ENCODE measurements at places on chromosomes 12 and 14.

DNA sequence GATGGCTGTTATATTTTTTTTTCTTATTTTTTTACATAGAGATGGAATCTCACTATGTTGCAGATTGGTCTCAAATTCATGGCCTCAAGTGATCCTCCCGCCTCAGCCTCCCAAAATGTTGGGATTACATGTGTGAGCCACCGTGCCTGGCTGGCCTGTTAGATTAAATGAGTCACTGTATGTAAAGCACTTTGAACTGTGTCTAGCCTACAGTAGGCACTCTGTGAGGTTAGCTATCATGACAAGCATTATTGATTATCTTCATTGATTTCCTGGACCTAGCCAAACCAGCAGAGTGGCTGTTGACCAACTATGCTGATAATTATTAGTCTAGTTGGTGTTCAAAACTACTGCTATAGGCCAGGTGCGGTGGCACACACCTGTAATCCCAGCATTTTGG is 42.6 kb downstream of the ARF6 start:
- DNase-seq: no peak

GRCh38 chr12:104197264-104197663 is 18.3 kb upstream of the TXNRD1 start:
- DNase-seq: no peak

DNA sequence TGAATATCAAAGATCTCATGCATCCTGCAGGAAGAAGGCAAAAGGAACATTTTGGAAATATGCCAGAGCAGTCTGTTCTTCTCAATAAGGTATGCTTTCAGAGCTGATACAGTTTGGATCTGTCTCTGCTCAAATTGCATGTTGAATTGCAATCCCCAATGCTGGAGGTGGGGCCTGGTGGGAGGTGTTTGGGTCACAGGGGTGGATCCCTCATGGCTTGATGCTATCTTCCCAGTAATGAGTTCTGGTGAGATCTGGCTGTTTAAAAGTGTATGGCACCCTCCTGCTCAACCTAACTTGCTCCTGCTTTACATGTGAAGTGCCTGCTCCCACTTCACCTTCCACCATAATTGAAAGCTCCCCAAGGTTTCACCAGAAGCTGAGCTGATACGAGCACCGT is 76.6 kb downstream of the RIN3 start:
- DNase-seq: no peak

DNA sequence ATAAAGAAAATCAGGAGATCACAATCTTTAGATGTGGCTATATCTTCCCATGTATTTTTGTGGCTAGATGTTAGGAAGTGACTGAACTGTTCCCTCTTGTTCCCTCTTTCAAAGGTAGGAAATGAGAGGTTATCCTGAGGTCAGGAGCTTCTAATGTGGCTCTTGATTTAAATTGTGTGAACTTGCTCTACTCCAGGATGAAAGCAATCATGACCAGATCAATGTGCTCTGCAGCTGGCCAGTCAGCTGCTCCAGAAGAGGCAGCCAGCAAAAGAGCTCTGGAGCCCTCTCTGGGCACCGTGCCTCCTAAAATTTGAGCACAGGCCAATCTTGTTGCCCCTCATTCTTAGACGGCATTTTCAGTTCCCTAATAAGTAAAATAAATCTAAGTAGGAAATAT is 32.0 kb downstream of the CDK17 start:
- DNase-seq: peak; percentile 67

- no peak for DNase-seq
Observed at GRCh38 chr12:87136330-87136976, 880.3 kb upstream of the MGAT4C start.

- DNase-seq: no peak
Observed at GRCh38 chr12:113899561-113900471, 66.3 kb downstream of the RBM19 start.

GRCh38 chr14:37587131-37587803 is 7.8 kb downstream of the FOXA1 start:
- peak; percentile 22 for DNase-seq

DNA sequence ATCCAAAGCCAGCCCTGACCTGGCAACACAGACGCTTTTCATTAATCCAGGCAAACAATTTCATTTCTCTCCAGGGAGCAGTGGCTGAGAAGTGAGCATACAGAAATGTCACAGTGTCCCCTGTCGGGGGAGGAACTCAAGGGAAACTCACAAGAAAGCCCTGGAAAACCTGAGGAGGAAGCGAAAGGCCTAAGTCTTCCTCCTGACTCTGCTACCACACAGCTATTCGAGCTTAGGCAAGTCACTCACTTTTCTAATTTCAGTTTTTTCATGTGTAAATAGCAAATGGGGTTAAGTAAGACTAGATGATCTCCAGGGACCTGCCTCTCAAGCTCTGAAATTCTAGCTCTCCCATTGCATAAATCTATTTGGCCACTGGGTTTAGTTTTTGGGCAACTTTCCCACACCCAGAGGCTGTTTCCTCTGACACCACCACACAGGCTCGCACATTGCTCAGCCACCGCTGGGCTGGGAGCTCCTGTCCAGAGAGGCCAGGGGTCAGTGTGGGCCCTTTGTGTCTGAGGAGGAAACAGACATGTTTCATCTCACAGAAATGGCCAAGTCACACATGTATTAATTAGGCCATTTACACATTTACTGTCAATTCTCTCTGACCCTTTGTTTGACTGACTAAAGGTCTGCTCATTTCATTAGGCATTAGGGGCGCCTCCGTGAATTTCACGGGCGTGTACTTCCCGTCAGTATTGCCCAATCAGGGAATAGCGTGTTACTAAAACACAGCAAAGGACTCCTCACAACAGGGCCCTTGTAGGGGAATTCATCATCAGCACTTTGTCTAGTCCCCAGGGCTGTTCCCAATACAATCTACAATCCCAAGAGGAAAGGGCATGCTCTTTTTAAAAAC is 9.8 kb upstream of the PNMA1 start:
- DNase-seq: no peak

DNA sequence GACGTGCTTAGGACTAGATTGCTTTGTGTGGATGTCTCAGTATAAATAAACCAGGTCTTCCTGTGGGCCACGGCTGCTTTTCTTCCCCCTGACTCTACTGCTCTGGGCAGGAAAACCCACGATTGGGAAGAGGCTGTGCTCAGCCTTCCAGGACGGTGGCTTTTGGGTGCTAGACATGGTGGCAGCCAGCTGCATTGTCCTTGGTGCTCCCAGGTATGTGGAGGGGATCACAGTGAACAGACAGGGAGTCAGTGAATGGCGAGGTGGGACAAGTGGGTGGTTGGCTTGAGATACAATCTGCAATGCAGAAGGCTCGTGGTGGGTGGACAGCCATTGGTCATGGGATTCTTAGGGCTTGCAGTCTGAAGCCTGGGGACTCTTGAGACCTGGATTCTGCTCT is 366.3 kb downstream of the AACS start:
- no peak for DNase-seq

DNA sequence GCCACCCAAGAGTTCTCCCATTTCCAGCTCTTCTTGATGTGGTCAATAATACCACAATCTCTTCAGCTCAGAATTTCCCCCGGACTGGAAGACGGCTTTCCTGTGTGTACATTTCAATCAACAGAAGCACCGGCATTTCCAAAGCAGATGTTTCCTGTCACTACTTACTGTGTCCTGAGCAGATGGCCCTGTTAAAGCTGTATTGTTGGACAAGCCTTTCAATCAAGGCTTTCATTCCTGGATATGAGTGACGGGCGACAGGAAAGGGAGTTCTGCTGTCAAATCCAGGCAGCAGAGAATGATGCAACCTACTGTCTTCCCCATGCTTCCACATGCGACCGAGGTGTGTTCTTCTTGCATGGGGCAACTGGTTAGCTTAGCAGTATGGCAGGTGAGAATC is 76.4 kb upstream of the CCDC60 start:
- no peak for DNase-seq

DNA sequence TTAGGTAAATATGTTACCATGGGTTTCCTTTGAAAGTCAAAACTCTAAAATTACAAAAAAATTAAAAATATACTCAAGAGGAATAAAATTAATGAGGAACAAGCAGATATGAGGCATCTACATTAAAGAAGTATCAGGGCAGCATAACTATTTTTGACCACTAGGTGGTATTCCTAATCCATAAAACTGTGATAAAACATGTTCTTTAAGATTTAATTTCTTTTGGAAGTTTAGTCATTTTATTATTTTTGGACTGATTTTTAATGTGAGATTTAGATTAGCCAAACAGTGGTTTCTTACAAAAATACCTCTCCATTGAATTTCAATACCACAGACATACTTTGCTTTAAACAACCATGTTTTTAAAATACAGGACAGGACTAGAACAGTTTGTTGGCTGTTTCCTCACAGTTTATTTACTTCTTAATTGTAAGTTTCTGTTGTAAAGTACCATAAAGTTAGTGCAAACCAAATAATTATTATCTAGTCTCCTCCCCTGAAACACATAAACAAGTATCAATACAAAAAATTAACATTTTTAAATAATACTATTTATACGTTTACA is 49.8 kb downstream of the NTS start:
- DNase-seq: no peak

- no peak for DNase-seq
Observed at GRCh38 chr12:70482764-70483163, 116.7 kb downstream of the KCNMB4 start.

DNA sequence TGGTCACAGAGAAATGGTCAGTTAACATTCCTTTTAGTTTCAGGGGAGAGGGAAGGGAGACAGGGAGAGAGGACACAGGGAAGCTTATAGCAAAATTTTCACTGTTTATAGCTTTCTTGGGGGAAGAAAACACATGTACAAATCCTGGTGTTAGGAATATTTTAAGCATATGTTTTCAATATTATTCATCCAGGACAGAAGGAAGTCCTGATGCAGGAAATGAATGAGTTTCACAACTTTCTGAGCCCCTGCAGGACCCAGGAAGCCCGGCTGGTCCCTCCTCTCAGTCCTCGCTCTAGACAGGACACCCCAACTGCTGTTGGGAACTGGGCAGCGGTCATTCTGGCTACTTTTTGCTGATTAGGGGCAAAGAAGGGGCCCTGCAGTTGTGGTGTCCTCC is 71.1 kb upstream of the ZDHHC17 start:
- no peak for DNase-seq

DNA sequence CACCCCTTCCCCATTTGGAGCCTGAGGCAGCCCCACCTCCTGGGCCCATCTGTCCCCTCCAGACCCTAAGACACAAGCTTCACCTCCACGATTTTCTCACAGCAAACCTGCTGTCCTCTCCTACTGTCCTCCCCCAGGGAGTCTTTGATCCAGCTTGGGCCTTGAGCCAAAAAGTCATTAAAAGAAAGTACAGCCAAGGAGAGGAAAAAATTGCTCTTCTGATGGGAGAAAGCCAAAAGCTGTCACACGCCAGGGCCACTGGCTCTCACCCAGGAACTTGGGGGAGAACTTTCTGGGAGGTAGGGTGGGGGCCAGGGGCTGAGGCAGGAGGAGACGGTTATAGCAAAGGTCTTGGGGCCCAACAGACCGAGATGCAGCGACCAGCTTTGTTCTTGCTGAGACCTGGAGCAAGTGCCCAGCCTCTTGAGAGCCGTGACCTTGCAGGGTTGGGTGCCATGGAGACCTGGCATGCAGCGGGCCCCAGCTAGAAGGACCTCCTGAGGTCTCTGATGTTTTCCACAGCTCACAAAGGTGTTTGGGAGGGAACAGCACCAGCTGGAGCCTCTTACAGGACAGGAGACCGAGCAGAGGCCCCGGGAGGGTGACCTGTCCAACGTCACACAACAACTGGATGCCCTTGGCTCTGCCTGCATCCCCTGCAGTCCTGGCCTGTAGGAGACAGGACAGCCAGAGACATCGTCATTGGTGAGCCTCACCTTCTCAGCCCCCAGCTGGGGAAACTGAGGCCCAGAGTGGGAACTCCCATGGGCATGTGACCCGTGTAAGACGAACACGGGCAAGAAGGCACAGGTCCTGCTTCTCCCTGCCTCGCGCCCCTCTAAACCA is 124.5 kb downstream of the CALM1 start:
- no peak for DNase-seq

DNA sequence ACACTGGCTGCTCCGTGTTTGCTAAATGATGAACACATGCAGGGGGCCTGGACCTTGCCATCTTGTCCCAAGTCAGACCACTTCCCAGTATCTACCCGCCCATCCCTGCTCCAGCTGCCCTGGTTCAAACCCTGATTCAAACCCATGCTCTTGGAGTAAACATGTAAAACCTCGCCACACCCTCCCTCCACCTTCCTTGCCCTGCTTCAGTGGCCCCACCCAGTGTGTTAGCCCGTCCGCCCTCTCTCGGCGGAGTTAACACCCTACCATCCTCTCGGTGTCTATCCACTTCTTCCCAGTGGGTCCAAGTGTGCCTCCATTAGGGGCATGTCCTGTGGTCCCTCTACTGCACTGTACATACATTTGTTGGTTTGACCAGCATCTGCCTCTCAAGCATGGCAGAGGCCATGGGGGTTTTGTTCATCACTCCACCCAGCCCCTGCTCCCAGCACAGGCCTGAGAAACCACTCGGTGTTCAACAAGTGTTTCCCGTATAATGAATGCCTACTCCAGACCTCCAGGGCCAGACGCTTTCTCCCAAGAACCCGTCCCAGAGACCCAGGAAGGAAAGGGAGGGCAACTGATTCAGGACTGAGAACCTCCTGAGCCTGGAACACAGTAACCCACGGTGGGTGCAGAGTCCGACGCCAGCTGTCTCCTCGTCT is 37.1 kb downstream of the P2RX4 start:
- DNase-seq: no peak

- no peak for DNase-seq
Observed at GRCh38 chr12:107774349-107775029, at the start of gene ASCL4. Gene ASCL4, plus strand, starts transcription at chr12:107774704. Its CDS starts 515 bp downstream, at chr12:107775219.

- DNase-seq: no peak
Observed at GRCh38 chr14:51342226-51342625, 102.2 kb downstream of the TMX1 start.

DNA sequence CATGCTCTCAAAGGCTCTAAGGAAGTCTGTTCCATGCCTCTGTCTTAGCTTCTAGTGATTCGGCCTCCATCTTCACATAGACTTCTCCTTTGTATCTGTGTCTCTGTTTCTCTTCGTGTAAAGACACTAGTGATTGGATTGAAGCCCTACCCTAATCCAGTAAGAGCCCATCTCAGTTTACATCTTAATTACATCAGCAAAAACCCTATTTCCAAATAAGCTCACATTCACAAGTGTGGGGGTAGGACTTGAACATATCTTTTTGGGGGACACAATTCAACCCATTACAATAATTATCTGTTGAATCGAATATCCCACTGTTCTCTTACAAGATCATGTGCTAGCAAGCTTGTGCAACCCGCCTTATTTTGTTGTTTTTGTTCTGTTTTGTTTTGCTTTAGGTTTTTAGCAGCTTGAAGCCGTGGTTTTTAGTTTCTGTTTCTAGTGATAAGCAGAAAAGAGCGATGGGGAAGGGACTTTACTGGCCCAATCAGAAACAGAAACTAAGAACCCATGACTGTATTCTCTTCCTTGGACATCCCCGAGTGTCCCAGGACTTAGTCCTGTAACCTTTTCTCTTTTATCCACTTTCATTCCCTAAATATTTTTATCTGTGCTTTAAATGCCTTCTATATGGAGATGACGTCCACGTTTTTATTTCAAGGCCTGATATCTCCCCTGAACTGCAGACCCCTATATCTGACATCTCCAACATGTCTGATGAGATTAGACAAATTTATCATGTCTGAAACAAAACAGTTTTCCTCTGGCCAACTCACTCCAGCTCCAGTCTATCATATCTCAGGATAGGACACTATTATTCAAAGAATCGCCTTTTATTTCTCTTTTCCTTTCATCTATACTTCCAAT is 353.0 kb downstream of the CCDC91 start:
- no peak for DNase-seq

- no peak for DNase-seq
Observed at GRCh38 chr14:30064454-30064853, 136.8 kb upstream of the PRKD1 start.

All from NCI-H1092 (cell line).